Natural killer cell treated with Interleukin-12 subunit alpha and Interleukin-12 subunit beta and Interleukin-15 and Interleukin-18, amount 100 ng/mL, for 72 hours (primary cell): ENCODE measurements at places on chromosomes 1 and 21. TPM values are rescaled to one million over a fixed set of nuclear protein-coding genes. Genes with fewer than 3 reads are reported as not detected.
A peak's percentile ranks its signal among the peaks of the same experiment; 100 is the strongest.

Gene OR6K3
- not detected for total RNA-seq

Gene CYP4A22
- not detected for total RNA-seq

Gene LORICRIN
- total RNA-seq: not detected

Gene B3GALT2
- total RNA-seq: not detected

Gene PDC
- not detected for total RNA-seq

DNA sequence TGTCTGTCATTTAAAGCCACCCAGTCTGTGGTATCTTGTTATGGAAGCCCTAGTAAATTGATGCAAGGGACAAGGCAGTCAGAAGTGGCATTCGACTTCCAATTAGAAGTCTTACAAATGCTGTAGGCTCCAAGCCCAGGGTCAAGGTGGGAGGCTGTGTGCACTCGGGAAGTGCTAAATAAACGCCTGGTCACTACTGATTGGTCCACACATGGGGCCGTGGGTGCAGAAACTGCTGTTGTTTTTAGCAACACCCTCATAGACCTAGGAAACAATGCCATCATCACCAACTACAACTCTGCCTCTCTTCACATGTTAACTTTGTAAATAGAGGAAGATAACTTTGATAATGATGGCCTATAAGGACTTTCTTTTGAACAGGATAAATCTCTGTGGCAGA lies 20.2 kb upstream of the ZBTB21 start:
- no peak overlapping the region for H3K4me3 ChIP-seq
- peaks cover 12% of the 10 kb centered on the region for H3K27me3 ChIP-seq
- peaks cover 6% of the 10 kb centered on the region for H3K4me1 ChIP-seq

DNA sequence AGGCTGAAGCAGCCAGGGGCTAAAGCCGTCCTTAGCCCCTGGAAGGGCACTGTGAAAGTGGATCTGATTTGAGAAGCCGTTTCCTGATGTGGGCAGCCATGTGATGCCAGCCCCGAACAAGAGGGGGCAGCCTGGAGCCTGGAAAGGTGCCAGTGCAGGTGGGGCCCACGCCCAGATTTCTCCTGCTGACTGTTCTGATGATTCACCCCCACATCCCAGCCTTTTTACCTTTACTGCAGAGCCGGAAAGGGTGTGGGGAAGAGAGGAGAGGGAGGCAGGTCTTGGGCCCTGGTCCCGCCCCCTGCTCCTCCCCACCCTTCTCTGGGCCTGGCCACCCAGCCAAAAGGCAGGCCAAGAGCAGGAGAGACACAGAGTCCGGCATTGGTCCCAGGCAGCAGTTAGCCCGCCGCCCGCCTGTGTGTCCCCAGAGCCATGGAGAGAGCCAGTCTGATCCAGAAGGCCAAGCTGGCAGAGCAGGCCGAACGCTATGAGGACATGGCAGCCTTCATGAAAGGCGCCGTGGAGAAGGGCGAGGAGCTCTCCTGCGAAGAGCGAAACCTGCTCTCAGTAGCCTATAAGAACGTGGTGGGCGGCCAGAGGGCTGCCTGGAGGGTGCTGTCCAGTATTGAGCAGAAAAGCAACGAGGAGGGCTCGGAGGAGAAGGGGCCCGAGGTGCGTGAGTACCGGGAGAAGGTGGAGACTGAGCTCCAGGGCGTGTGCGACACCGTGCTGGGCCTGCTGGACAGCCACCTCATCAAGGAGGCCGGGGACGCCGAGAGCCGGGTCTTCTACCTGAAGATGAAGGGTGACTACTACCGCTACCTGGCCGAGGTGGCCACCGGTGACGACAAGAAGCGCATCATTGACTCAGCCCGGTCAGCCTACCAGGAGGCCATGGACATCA lies at the start of gene SFN:
TSS of gene SFN (plus strand) at position 369 of the 904 bp plus-strand sequence. CDS start at position 433, 64 bp downstream.
- H3K4me1 ChIP-seq: peaks cover 24% of the 10 kb centered on the region
- H3K27ac ChIP-seq: peak within 1 kb of the TSS; percentile 39
- H3K27me3 ChIP-seq: no peaks in the 10 kb centered on the region
- no peaks in the 10 kb centered on the region for H3K36me3 ChIP-seq

GRCh38 chr21:35579520-35580293 lies 480.6 kb downstream of the SETD4 start:
- peaks cover 23% of the 10 kb centered on the region for H3K27me3 ChIP-seq
- DNase-seq: no peak
- H3K36me3 ChIP-seq: no peaks in the 10 kb centered on the region
- no peaks in the 10 kb centered on the region for H3K4me1 ChIP-seq
- H3K4me3 ChIP-seq: no peak overlapping the region

- peaks cover 52% of the 10 kb centered on the region for H3K27me3 ChIP-seq
- H3K4me3 ChIP-seq: no peak overlapping the region
- no peaks in the 10 kb centered on the region for H3K36me3 ChIP-seq
- no peak for DNase-seq
Measured at GRCh38 chr21:38494251-38494642, 4.0 kb downstream of the ERG start.

DNA sequence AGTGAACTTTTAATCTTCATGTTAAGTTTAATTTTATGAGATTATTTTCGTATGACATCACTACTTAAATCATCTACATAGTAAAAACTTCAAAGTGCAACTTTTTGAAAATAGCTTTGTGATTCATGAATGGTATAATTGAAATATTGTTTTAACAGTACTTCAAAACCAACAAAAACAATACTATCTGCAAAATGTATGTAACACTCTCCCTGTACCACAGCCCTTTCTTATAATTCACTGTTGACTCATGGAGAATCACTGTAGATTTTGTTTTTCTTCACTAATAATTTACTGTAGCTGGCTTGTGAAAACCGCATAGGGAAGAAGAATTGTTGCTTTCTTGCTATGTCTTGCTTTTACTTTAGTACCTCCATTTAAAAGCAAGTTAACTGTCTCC lies 301.4 kb upstream of the ADAMTS5 start:
- H3K36me3 ChIP-seq: no peaks in the 10 kb centered on the region
- no peaks in the 10 kb centered on the region for H3K27me3 ChIP-seq

DNA sequence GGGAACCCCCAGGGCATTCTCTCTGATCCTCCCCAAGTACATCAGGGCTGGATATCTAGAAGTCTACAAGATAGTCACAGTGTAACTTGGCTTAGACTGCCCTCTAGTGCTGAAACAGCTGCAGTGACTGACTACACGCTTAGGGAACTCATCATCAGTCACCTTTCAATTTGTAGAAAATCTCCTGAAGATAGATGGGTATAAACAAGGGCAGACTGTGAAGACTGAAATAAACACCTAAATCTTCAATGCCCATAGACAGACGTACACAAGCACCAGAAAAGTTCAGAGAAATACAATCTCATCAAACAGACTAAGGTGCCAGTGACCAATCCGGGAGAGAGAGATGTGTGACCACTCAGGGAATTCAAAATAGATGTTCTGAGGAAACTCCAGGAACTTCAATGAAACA lies 46.6 kb downstream of the PACC1 start:
- peak; percentile 74 for DNase-seq
- H3K4me1 ChIP-seq: peaks cover 7% of the 10 kb centered on the region
- peak overlapping the region; percentile 10 for H3K27ac ChIP-seq
- H3K36me3 ChIP-seq: peaks cover 28% of the 10 kb centered on the region
- H3K27me3 ChIP-seq: no peaks in the 10 kb centered on the region

DNA sequence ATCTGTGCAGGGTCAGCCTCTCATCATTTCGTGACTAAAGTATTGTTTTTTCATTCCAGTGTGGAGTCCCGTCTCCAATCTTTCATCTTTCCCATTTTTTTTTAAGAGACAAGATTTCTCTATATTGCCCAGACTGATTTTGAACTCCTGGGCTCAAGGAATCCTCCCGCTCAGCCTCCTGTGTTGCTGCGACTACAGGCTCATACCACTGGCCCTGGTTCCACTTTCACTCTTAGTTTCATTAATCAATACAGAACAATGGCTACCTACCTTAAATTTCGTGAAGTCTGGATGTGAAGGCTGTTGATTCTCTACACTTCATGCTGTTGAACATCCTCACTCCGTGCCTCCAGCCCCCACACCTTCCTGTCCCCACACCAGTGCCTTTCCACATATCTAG lies 97.7 kb upstream of the GREM2 start:
- H3K36me3 ChIP-seq: no peaks in the 10 kb centered on the region
- DNase-seq: no peak
- no peak overlapping the region for H3K4me3 ChIP-seq
- H3K27me3 ChIP-seq: peaks cover 26% of the 10 kb centered on the region

DNA sequence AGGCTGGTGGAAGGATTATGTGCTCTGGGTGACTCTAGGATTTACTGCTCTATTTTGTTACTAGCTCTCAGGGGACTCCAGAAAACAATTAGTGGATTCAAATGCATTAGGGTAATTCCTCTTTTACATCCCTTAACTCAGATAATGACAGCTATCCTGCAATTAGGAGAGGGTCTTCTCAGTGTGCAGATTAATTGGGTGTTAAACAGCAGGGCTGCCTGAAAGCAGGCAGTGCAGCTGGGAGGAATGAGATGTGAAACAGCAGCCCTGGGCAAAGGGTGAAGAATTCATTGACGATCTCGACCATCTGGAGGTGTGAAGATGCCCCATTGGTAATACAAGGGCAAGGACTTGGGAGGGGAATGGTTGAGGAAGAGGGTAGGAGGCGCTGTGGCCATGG lies 66.1 kb downstream of the HTR6 start:
- no peaks in the 10 kb centered on the region for H3K4me1 ChIP-seq
- no peak for DNase-seq
- H3K36me3 ChIP-seq: peaks cover 6% of the 10 kb centered on the region
- no peak overlapping the region for H3K27ac ChIP-seq
- H3K4me3 ChIP-seq: no peak overlapping the region
- H3K27me3 ChIP-seq: no peaks in the 10 kb centered on the region

DNA sequence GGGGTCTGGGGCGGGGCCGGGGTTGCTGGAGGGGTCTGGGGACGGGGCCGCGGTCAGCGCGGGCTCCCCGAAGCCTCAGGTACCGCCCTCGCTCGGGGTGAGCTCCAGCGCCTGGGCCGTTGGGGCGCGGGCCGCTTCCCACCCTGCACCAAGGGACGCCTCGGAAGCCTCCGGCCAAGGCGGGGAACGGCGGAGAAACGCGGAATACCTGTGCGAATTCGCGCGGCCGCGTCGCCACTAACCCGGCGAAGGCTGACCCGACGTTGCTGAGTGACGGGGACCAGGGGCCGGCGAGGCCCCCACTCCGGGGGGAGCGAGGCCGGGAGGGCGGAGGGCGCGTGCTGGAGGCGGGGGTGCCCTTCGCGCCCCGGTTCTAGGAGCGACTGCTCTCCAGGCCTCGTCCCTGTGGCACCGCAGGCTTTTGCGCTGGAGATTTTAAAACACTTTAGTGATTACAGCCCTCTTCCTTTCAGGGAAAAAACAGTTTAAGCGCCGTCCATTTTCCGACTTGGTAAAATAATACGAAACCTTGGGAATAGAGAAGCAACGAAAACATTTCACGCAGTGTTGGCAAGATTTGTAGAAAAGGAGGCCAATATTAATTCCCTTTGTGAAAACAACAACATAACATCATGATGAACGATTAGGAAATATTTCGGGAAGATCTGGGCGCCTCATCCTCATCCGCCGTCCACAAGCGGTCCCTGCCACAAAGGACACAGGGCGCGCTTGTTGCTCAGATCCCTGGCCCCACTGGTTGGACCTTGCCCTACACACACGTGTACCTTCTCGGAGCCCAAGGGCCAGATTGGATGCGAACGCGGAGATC lies 971 bp upstream of the GNG4 start:
- H3K27me3 ChIP-seq: peaks cover 73% of the 10 kb centered on the region
- no peaks in the 10 kb centered on the region for H3K36me3 ChIP-seq
- H3K4me1 ChIP-seq: peaks cover 8% of the 10 kb centered on the region
- H3K27ac ChIP-seq: no peak overlapping the region
- peak overlapping the region; percentile 50 for H3K4me3 ChIP-seq

GRCh38 chr1:218463194-218464156 lies 118.3 kb downstream of the TGFB2 start:
- no peaks in the 10 kb centered on the region for H3K27me3 ChIP-seq
- DNase-seq: no peak
- no peak overlapping the region for H3K4me3 ChIP-seq
- H3K4me1 ChIP-seq: no peaks in the 10 kb centered on the region
- H3K27ac ChIP-seq: no peak overlapping the region

DNA sequence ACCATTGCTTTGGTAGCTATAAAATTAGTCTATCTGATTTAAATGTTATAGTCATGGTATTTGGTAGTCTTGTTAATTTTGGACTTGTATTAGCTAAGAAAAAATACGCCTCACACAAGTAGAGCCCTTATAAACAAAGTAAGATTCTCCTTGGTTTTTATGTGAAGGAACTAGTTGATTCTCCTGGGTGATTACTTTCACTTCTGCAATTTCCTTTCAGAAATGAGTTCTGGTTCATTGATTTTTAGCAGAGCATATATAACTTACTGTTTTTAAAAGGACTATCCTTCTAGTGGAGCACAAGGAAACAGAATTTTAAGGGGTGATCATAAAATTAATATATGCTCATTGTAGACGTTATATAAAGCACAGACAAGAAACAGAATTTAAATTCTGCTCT lies 120.1 kb downstream of the BACH1 start:
- no peaks in the 10 kb centered on the region for H3K36me3 ChIP-seq
- no peak overlapping the region for H3K4me3 ChIP-seq
- no peak for DNase-seq
- no peak overlapping the region for H3K27ac ChIP-seq
- no peaks in the 10 kb centered on the region for H3K4me1 ChIP-seq
- H3K27me3 ChIP-seq: no peaks in the 10 kb centered on the region

- no peaks in the 10 kb centered on the region for H3K4me1 ChIP-seq
- H3K27me3 ChIP-seq: no peaks in the 10 kb centered on the region
- no peaks in the 10 kb centered on the region for H3K36me3 ChIP-seq
- no peak for DNase-seq
- H3K4me3 ChIP-seq: no peak overlapping the region
Measured at GRCh38 chr21:29638138-29638537, 301.7 kb downstream of the GRIK1 start.

- no peak for DNase-seq
- no peak overlapping the region for H3K4me3 ChIP-seq
- peaks cover 13% of the 10 kb centered on the region for H3K27me3 ChIP-seq
- no peaks in the 10 kb centered on the region for H3K4me1 ChIP-seq
Measured at GRCh38 chr1:31723828-31724359, 20.1 kb upstream of the COL16A1 start.

DNA sequence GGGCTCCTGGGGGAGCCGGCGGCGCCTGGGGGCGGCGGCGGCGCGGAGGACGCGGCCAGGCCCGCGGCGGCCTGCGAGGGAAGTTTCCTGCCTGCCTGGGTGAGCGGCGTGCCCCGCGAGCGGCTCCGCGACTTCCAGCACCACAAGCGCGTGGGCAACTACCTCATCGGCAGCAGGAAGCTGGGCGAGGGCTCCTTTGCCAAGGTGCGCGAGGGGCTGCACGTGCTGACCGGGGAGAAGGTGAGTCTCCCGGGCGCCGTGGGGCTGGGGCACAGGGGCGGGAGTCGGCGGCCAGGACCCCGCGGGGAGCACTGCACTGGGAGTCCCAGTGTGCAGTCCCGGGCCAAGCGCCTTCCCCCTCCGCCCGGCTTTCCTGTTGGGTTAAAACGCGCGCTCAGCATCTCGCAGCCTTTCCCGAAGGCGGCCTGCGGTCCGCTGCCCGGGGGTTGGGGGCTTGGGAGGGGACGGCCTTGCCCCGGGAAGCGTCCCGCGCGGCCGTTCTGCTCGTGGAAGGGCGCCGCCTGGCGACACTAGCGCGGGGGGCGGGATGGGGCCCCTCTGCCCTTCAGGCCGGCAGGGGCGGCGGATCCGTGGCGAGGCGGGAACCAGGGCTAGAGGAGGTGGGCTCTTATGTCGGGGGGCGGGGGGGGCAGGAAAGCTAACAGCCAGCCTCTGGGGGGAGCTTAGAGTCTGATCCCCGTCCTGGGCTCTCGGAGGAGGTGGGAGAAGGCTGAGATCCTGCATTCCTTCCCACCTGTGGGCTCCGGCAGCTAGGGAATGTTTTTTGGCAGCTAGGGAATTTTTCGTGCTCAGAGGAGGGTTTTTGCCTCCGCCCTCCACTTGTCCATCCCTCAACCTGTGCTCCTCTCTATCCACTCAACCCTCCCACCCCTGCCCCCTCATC lies 1.1 kb downstream of the HUNK start:
- H3K27ac ChIP-seq: no peak overlapping the region
- no peak overlapping the region for H3K4me3 ChIP-seq
- H3K27me3 ChIP-seq: peaks cover 44% of the 10 kb centered on the region
- H3K36me3 ChIP-seq: no peaks in the 10 kb centered on the region
- DNase-seq: peak; percentile 66
